CD4-positive, alpha-beta T cell treated with Interleukin-2 at 100 ng/mL for 4 hours (primary cell): ENCODE measurements at places on chromosomes 2 and 18.

GRCh38 chr2:26605195-26605998, 35.8 kb downstream of the CIB4 start:
- peak; percentile 37 for DNase-seq

GRCh38 chr2:3430172-3430571, 50.7 kb downstream of the TRAPPC12 start:
- DNase-seq, result no peak

GRCh38 chr2:199627417-199627816, 169.7 kb upstream of the SATB2 start:
- no peak for DNase-seq

- no peak for DNase-seq
Observed at GRCh38 chr2:165470361-165470760, 863 bp downstream of the CSRNP3 start.

DNA sequence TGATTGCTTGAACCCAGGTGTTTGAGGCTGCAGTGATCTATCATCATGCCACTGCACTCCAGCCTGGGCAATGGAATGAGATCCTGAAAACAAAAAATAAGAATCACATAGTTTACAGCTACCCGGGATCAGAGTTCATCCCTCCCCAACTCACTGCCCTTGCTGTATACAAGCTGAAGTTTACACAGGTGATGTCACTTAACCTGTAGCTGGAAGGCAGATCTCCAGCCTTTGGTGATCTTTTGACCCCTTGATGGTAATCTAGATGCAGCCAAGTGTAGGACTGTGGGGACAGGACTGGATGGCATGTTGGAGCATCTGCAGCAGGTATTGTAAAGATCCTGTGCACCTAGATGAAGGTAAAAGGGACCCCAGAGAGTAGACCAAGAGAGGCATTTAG, 66.7 kb upstream of the SLC14A2 start:
- no peak for DNase-seq

DNA sequence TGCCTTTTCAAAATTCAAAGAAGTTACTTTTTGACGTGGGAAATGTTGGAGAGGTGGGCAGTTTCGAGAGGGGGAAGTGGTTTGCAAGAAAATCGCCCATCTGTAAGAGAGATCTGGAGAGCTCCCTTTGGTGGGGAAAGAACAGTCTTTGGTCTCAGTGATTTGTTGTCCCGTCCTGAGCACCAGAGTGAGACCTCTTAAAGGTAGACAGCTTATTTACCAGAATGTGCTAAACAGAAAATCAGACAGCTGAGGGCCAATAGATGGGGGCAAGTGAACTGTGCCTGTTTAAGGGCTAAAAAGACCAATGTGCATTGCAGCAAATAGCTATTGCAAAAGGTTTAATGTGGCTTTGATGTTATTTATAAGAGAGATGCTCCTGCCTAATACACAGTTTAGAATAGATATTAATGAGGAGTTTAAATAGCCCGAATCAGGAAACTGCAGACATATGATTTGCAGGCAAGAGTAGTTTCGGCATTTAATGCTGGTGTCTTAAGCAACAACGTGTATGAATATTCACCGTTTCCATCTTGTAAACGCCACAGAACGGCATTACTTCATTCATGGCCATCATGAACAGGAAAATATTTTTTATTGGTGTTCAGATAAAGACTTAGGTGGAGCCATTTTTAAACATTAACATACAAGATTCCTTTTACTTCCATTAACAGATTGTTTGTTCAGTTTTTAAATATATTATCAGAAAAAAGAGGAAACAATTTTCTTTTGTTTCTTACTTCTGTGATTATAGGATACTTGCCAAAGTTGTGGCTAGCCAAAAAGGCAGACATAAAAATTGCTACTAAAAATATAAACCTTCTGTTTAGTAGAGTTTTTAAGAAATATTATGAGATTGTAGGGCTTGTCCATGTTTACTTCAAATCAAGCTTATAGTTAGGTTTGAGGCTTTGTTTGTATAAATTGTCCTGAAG, 29.6 kb downstream of the ARHGAP15 start:
- DNase-seq, result no peak

DNA sequence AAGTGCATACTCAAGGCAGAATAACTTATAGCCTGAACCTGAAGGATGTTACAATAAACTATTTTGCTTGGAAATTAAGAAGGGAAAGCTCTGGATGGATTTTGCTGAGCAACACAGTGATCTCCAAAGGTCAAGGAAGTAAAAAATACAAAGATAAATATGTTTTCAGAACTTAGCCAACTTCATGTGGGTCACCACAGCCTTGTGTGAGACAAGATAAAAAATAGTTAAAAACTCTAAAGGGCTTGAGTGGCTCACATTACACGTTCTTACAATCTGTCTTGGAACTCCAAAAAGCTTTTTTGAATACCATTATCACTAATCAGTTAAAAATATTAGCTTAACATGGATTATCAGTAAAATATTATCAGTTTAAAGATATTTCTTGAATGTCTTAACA, 28.9 kb upstream of the MTX2 start:
- DNase-seq, result no peak

DNA sequence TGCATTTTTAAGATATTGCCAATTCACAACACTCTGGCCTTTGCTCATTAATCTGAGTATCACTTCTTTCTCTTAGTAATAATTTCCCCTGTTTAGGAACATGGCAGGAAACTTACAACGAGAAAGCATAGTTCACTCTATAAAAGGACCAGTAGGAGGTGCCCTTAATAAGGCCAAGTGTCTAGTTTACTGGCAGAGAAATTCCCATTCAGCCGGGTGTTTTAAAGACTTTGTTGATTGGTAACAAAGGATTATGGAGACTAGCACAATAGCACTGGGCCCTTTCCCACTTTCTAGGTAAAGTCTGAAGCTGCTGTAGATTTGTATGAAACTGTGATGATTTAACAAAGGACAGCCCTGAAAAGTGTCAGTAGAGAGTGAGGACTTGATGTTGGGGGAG, 3.1 kb downstream of the DCC start:
- no peak for DNase-seq

- DNase-seq, result no peak
Observed at GRCh38 chr2:37790019-37790418, 118.6 kb upstream of the CDC42EP3 start.

DNA sequence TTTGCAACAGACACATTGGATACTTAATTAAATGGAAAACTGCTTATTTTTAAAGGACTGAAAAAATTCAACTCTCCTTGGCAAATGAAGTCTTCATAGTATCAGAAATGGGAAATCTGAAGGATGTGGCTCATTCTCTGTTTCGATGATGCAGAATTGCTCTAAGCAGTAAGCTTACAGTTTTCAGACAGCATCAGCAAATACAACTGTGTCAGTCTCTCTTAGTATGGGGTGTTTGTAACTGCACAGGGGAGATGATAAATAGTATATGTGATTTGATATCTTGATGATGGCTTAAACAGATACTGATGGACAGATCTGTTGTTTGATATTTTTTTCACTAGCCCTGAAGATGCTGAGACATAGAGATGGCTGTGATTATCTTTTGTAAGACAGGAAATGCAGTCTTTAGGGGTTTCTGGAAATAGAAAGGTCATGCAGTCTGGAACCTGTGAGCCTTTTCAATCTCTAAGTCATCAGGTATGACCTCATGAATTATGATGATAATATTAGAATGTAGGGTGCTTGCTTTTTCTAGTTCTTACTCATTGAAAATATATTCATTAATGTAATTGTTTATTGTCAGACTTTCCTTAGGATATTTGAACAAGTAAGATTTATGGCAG, 84.2 kb downstream of the SLC4A10 start:
- DNase-seq, result peak; percentile 25

DNA sequence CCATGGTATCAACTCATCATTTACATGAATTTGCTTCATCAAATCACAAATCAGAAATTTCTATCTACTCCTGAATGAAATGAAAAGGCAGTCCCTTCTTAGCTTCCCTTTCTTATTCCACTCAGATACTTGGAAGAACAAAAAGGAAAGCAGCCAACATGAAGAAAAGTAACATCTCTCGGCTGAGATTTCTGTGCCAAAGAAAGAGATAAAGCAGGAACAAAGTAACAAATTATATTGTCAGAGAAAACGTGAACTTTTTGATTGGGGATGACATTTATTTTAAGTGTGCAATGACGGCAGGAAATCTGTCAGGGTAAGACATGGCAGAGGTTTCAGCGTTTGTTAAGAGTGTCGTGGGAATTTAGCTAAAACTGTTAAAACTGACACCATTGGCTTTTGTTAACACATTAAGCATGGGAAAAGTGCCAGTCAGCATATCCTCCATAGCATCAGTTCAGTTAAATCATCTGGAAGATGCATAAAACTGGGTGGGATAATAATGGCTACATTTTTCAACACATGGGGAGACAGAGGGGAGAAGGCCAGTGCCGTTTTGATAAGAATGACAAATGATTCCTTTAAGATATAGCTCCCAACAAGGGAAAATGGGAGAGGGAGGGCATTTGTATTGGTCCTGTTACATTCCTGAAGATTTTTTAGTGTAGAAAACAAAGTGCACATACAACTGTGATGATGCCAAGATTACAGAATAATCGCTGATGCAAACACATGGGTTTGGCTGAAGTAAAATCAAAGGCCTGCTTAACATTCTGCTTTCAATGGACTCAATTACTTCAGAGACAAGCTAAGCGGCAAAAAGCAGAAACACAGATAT, 211.6 kb downstream of the ZNF521 start:
- DNase-seq, result no peak

DNA sequence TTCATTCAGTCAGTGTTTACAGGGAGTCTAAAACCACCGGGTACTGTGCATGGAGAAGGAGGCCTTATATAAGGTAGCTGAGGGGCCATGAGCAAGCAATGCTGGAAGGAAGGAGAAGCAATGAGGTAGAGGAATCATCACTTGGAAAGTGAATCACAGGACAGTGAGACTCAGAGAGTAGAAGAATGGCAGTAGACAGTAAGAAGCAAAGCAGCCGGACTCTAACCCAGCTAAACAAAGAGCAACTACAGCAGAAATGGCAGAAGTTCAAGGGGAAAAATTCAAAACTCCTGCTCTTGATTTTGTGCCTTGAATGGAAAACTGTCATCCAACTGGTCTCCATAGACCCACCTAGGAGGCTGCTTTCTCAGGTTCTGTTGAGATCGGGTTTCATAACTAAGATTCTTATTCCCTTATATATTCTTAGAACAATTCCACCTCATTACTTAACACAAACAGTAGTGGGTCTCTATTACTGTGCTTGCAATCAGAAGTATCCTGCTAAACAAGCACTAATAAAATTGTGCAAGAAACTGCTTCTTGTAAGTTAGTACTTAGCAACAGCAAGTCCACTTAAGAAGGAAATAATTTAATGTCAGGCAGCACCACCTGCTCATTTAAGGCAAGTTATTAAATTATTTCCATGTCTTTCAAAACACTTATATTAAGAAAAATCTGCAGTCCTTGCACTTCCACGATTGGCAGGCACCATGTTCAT, 68.0 kb downstream of the RBMS1 start:
- DNase-seq, result no peak

DNA sequence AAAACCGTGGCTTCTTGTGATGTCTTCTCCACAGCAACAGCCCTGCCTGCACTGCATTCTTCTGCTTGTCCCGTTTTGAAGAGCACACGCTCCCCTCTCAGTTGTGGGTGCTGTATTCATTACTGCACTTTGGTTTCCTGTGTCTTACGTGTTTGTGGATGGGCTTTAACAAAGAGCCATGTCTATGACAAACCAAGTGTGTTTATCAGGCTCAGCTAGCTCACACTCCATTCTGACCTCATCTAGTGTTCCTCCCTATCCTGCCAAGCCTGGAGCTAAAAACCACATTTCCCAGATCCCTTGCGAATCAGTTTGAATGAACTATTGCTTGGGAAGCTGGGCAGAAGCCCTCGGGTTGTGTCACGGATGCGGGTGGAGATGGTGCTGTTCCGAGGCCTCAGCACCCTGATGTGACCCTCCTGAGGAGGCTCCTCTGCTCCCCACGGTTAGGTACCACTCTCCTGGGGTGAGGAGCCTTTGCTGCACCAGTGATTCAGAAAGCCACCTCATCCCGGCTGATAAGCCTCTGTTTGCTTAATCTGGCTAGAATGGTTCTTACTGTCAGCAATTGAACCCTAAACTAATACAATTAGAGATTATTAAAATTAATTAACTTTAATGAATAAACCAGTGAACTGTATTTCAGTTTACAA, 116.5 kb downstream of the GALR1 start:
- DNase-seq, result no peak

- no peak for DNase-seq
Observed at GRCh38 chr2:203646266-203646864, 60.1 kb upstream of the CD28 start.

GRCh38 chr2:121128741-121129659, 156.0 kb downstream of the TFCP2L1 start:
- no peak for DNase-seq

GRCh38 chr2:231557571-231558217, 27.4 kb upstream of the NMUR1 start:
- peak; percentile 85 for DNase-seq

DNA sequence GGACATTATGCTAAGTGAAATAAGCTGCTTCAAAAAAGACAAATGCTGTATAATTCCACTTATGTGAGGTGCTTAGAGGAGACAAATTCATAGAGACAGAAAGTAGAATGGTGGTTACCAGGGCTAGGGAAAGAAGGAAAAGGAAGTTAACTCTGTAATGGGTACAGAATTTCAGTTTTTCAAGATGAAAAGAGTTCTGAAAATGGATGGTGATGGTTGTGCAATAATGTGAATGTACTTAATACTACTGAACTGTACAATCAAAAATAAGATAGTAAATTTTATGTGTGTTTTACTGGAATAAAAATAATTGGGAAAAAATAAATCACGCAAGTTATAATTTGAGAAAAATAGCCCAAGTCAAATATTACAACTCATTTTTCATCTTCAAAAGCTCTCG, 27.5 kb downstream of the ARHGAP25 start:
- no peak for DNase-seq

DNA sequence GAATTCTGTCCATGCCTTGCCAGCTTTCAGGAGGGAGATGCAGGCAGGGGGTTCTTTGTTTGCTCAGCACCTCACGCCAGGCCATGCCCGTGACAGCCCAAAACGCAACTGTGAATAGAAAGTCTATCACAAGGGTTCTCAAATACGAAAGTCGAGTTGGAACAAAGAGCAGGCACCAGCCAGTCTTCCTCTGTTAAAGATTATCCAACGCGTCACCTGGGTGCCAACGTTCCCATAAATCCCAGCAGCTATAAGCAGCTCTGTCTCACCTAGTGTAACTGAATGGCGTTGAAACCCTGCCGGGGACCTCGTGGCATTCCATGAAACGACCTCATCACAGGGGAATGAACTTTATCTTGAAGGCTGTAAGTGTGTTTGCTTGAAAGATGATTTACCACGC, 84.8 kb upstream of the GATA6 start:
- DNase-seq, result no peak
